ENCODE measurements at places on chromosomes 4 and X.
A peak's percentile ranks its signal among the peaks of the same experiment; 100 is the strongest.

DNA sequence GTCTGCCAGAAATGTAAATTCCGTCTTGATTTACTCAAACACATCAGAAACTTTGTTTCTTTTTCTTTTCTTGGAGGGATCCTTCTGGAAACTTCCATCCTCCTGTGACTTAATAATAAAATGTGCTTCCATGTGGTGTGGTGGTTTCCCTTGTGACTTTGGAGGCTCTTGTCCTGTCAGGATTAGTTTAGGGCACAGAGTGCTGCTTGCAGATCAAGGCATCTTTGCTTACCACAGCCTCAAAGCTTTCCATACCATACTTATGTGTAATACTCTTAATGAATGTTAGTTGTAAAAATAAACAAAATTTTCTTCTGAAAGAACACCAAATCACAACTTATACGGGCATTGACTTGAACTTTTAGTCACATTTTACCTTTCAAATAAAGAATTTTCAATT lies 27.4 kb downstream of the GBA3 start:
- no peak for DNase-seq

GRCh38 chr4:64781737-64782326 lies 372.6 kb upstream of the TECRL start:
- DNase-seq = peak; percentile 17

- no peak for DNase-seq
These were observed 39.8 kb downstream of the IRF2 start for GRCh38 chr4:184434501-184435066.

GRCh38 chr4:66307641-66308438 lies 637.6 kb upstream of the EPHA5 start:
- DNase-seq = no peak

DNA sequence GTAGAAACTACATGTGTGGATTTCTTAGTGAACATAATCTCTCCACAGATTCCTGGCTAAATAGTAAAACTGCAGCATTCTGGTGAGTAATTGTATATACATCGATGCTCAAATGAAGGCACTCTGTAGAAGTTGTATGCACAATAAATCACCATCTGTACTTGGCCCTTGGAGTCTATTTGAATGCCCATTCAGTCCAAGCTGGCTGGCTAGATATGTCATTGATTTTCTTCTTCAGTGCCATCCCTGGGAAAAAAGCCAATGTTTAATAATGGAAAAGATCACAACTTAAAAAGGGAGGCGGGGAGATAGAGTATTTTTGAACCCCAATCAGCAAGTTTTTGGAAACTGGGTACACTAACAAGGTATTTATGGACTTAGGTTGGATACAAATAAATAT lies 381.0 kb upstream of the TEX13C start:
- no peak for DNase-seq

- no peak for DNase-seq
These were observed 32.3 kb downstream of the SH3RF1 start for GRCh38 chr4:169238445-169238844.

DNA sequence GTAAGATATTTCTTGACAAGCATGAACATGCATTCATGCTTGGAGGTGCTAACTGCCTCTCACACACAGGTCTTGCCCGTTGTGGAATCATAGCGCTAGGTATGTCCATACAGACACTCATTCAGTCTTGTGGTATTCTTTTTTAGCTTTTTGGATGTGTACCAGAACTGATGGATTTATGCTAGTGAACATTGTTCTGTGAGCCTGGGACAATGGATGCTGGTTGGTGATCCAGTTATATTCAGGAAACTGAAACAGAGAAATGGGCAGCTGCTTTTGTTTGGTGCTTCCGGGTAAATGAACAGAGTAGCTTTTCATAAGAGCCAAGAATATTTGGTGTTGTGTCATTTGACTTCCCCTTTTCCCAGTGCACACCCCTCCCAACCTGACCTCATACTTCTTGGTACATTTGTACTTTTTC lies 78.9 kb upstream of the SLC4A4 start:
- DNase-seq = no peak

DNA sequence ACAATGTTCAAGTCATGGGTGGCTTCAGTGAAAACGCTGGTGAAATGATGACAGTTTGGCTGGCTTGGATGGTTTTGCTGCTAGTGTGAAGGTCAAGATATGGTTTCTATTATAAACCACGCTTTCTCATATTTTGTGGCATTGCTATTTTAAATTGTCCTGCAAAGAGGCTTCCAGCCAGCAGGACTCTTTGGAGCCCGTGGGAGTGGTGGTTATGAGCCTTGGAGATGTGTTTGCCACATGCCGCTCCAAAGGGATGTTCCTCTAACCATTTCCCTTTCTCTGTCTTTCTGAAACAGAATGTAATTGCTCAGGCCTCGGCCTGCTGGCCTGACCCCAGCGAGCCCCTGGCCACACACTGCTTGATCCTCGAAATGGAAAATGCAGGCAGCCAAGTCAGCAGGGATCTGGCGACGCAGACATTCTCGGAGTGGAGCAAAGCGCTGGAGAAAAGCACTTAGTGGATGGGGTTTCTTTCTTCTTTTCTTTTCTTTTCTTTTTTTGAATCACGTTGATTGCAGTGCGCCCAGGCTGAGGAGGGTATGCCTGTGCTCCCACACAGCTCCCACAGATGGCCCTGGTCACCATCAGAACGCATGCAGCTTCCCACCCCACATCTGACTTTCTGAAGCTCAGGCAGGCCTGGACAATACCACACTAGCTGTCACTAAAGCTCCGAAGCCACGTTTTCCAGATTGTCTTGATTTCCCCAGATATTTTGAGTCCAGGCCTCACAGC lies 114.0 kb downstream of the ENPP6 start:
- no peak for DNase-seq

DNA sequence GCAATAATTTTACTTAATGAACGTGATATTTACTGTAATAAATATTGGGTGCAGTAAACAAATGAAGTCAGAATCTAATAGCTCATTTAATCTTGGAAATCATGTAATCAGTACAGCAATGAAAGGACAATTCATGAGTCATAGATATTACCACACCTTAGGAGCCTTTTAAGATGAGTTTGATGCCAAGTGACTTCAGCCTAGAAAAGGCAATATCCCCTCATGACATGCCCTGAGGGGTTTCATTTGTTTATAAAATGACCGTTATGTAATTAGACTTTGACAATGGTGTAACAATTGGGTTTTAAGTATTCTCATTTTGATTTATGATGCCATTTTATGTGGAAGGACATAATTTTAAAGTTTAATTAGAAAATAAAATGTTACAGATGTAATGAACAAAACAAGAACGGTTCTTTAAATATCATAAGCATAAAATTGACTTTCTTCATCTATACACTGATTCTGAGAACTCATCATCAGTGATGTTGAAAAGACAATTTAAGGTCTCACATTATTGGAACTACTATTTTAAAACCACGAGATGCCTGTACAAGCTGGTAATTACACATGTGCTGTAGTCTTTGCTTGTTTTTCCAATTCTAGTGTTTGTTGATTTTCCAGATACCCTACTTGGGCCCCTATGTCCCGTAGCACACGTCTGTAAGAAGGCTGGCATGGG lies 5.0 kb downstream of the FGF2 start:
- no peak for DNase-seq

DNA sequence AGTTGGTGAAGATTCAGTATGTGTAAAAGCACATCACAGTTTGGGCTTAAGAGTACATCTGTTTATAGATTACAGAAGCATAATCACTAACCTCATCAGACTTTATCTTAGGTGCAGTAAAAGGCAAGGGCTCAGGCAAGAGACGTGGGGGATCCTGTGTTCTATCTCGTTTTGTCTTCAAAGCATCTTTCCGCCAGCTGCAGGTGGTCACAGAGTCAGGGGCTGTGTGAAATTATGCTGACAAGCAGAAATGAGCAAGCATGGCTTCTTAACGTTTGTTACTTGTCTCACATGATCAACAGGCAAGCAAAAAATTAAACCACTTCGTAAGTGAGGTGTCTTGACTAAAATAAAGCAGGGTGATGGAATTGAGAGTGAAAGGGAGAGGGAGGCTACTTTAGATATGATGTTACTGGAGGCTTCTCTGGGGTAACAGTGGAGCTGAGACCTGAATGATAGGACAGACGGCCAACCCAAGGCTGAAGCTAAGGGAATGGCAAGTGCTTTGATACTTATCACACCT lies 1.4 kb upstream of the TEC start:
- DNase-seq = no peak

GRCh38 chrX:68307769-68308168 lies 125.5 kb downstream of the OPHN1 start:
- DNase-seq = no peak

DNA sequence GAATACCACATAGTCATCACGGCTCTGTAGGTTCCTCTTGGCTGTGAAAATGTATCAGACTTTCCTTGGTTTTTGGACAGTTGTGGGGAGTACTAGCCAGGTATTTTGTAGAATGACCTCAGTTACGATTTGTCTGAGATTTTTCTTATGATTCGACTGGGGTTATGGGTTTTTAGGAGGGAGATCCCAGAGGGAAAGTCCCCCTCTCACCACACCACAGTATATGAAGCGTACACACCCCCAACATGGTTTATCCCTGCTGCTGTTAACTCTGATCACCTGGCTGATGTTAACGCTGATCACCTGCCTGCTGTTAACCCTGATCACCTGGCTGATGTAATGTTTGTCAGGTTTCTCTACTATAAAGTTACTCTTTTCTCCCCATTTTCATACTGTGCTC lies 72.6 kb downstream of the ANAPC4 start:
- no peak for DNase-seq

DNA sequence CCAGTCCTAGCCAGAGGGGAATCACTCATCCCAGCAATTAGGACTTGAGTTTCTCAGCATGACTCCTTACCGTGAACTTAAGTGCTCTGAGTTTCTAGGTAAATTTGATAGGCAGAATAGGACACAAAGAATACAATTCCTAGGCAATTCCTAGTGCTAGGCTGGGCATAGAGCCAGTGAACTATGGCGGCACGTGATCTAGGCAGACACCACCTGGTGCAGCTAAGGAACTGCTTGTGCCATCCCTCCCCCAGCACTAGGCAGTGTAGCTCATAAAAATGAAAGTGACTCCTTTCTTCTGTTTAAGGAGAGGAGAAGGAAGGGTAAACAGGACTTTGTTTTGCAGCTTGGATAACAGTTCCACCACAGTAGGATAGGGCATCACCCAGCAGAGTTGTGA lies 736.3 kb upstream of the PCDH7 start:
- DNase-seq = no peak

DNA sequence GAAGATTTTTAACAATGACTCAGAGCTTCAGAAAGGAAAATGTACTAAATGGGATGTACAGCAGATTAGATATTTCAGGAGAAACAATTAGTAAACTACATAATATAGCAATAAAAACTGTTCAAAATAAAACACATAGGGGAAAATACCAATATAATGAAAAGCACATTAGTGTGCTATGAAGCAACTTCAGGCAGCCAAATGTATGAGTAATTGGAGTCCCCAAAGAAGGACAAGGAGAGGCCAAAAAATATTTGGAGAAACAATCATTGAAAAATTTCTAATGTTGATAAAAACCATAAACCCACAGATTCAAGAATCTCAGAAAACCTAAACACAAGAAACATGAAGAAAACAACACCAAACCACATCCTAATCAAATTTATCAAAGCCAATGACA lies 129.3 kb upstream of the CHRDL1 start:
- no peak for DNase-seq

- DNase-seq = no peak
These were observed 1740.5 kb upstream of the AGA start for GRCh38 chr4:179182741-179183140.

- DNase-seq = no peak
These were observed 11.3 kb downstream of the YTHDC1 start for GRCh38 chr4:68338625-68339024.

DNA sequence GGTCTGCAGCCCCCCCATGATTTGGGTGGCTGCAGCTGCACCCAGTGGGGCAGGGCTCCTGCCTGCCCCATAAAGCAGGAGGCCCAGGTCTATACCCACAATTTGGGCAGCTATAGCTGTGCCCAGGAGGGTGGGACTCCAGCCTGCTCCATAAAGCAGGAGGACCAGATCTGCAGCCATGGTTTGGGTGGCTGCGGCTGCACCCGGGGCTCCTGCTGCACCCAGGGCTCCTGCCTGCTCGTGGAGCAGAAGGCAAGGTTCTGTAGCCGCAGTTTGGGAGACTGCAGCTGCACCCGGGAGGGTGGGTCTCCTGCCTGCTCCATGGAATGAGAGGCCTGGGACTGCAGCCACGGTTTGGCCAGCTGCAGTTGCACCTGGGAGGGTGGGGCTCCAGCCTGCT lies 81.1 kb downstream of the ATRX start:
- no peak for DNase-seq

- no peak for DNase-seq
These were observed 32.0 kb downstream of the SMPX start for GRCh38 chrX:21725916-21726315.

GRCh38 chr4:169314906-169315305 lies 44.1 kb upstream of the SH3RF1 start:
- no peak for DNase-seq

DNA sequence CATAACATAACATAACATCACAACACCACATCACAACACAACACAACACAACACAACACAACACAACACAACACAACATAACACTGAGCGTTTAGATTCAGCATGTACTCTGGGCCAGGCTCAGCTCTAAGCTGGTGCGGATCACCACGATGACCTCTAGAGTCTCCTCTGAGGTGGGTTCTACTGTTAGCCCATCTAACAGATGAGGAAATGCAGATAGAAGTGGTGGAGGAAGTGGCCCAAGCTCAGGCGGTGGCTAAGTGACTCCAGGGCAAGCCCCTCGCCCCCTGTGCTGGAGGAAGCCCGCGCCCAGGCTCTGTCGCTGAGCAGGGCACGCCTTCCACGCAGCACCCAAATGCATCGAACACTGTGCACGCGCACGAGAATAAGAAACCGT lies 45.3 kb upstream of the CDKN2AIP start:
- DNase-seq = no peak

DNA sequence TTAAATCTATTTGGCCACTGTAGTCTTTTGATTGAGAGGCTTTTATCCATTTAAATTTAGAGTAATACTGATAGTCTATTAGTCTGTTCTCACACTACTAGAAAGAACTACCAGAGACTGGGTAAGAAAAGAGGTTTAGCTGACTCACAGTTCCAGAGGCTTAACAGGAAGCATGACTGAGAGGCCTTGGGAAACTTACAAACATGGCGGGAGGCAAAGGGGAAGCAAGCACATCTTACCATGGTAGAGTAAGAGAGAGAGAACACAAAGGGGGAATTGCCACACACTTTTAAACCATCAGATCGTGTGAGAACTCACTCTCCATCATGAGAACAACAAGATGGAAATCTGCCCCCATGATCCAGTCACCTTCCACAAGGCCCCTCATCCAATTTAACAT lies 410.9 kb downstream of the PDGFC start:
- DNase-seq = no peak

Data from activated CD4-positive, alpha-beta T cell treated with anti-CD3 and anti-CD28 coated beads, Interleukin-2, amount 50 U/mL, for 16 hours (primary cell).